ENCODE measurements at places on chromosomes 2 and 18.

- no peak for DNase-seq
Measured at GRCh38 chr18:61606759-61607158, 273.5 kb downstream of the CDH20 start.

- no peak for DNase-seq
Measured at GRCh38 chr2:75476761-75477160, 84.0 kb downstream of the EVA1A start.

DNA sequence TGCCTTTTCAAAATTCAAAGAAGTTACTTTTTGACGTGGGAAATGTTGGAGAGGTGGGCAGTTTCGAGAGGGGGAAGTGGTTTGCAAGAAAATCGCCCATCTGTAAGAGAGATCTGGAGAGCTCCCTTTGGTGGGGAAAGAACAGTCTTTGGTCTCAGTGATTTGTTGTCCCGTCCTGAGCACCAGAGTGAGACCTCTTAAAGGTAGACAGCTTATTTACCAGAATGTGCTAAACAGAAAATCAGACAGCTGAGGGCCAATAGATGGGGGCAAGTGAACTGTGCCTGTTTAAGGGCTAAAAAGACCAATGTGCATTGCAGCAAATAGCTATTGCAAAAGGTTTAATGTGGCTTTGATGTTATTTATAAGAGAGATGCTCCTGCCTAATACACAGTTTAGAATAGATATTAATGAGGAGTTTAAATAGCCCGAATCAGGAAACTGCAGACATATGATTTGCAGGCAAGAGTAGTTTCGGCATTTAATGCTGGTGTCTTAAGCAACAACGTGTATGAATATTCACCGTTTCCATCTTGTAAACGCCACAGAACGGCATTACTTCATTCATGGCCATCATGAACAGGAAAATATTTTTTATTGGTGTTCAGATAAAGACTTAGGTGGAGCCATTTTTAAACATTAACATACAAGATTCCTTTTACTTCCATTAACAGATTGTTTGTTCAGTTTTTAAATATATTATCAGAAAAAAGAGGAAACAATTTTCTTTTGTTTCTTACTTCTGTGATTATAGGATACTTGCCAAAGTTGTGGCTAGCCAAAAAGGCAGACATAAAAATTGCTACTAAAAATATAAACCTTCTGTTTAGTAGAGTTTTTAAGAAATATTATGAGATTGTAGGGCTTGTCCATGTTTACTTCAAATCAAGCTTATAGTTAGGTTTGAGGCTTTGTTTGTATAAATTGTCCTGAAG is 29.6 kb downstream of the ARHGAP15 start:
- no peak for DNase-seq

DNA sequence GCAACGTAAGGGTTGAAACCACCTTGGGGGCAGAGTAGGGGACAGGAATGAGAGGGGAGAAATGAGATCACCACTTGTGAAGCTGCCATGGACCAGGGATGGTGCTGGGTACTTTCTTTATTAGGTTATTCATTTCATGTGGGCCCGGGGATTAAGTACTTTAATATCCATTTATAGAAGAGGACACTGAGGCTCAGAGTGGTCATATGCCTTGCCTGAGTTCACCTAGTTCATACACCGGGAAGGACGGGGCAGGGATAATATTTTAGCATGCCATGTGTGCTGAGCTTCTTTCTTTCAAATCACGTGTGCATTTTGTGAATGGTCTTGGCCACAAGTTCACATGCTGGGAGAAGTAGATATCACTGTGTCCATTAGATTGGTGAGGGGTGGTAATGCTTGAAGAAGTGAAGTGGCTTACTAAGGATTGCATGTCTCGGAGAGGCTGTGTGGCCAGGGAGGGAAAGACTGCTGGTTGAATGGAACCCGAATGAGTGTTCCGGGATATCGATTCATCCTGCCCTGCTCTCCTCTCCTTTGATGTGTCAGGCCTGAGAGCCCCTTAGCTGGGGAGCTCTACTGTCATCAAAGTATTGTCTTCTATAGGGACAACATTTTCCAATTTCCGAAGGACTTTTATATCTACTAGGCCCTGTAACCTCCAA is 187.1 kb downstream of the MYCN start:
- DNase-seq: no peak

DNA sequence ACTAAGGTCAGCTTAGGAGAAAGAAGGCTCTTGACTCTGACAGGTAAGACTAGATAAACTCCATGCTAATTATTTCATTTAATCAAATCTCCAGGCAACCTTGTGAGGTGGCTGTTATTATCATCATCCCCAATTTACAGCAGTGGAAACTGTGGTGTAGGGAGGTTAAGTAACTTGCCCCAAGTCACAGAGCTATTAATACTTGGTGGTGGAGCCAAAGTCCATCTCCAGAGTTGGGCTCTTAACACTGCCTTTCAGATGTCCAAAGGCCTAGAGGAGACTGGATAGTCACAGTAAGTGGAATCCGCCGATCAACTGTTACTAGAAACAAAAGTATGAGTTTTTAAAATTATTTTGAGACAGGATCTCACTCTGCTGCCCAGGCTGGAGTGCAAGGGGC is 46.6 kb upstream of the SP3 start:
- no peak for DNase-seq

DNA sequence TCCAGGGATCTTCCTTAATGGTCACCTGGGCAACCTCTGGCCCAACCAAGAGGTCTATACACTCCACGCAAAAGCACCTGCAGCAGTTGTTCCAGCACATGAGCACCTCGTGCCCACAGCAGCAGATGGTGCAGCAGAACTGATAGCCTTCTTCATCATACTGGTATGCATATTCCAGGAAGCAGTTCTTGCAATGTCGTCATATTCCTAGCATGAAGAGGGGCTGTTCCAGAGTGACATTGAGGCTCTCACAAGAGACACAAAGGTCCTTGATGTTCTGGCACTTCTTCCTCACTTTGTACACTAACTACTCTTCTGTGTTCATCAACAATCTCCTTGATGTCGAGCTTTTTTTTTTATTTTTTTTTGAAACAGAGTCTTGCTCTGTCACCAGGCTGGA is 386.2 kb downstream of the MEIS1 start:
- DNase-seq: no peak

DNA sequence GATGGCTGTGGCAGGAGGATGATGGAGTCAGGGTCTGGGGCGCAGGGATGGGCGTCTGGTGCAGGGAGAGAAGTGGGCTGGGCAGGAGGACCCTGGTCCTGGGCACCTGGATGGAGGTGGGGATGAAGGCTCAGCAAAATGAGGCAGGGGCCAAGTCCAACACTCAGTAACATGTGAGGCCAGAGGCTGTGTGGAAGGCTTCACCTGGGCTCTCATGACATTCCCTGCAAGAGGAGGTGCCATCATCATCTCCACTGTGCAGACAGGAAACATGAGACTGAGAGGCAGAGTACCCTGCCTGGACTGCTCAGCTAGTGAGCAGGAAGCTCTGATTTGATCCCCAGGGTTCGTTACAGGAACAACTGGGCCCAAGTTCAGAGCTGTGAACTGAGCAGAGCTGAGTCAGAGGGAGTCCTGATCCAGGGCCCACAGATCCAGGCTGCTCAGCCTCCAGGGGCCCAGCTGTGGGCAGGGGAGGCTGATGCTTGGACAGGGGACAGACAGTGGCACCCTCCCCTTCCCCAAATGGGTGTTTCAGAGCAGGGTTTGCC is 36.9 kb downstream of the HJURP start:
- no peak for DNase-seq

DNA sequence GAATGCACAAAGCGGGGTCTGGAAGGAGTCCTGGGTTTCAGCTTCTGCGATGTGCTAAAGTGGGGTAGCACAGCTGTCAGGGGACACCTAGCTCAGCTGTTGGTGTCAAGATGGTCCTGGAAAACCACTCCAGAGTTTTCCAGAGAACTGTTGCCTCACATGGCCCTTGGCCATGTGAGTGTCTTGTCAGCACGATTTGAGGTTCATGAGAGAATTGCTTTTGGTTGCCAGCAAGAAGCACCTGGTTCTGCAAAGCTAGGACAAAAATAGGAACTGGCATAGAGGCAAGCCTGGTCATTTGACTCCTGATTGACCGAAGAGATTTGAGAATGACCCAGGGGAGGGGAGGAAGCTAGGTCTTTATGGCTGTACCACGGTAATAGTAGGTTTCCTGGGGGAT is 50.4 kb upstream of the CTLA4 start:
- DNase-seq: no peak

DNA sequence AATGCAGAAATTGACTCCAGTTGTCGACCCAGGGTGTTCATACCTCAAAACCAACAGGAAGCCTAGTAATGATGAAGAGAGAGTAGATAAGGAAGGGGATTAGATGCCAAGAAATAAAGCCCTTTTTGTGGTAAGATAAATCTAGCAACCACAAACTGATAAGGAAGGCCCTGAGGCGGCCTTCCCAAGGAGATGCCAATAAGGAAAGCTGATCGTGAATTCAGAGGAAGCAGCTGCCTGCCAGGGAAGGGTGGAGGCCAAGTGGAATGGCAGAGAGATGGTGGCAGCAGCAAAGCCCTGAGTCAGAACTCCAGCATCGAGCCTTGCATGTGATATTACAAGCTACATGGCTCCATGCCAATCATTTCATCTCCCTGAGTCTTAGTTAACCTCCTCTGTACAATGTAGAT is 126.3 kb downstream of the IRS1 start:
- DNase-seq: no peak

- DNase-seq: no peak
Measured at GRCh38 chr2:42830922-42831574, 38.7 kb upstream of the HAAO start.

- DNase-seq: no peak
Measured at GRCh38 chr2:109395494-109396201, 218.1 kb downstream of the SEPTIN10 start.

DNA sequence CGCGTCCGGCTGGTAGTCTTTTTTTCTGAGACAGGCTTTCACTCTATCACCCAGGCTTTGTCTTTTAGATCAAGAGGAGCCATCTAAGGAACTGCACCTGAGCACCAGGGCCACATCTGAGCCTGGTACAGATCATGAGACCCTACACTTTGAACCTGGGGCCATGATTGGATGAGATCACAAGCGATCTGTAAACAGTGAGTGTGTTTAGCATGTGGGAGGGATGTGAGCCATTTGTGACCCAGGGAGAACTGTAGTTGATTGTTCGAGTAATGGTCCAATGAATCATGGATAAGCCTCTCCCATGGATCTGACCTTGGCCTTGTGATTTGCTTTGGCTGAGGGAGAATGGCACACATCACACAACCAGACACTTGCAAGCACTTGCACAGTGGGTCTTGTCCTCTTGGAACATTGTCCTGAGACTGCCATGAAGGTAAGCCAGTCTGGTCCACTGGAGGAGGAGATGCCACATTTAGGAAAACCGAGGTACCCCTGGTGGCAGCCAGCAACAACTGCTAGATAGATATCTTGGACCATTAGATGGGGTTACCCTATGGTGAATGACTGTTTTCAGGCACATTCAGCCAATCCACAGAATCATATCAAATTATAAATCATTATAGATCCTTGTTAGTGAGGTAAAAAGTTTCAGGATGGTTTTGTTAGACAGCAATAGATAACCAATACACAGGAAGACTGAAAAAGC is 19.5 kb upstream of the DTNB start:
- no peak for DNase-seq

DNA sequence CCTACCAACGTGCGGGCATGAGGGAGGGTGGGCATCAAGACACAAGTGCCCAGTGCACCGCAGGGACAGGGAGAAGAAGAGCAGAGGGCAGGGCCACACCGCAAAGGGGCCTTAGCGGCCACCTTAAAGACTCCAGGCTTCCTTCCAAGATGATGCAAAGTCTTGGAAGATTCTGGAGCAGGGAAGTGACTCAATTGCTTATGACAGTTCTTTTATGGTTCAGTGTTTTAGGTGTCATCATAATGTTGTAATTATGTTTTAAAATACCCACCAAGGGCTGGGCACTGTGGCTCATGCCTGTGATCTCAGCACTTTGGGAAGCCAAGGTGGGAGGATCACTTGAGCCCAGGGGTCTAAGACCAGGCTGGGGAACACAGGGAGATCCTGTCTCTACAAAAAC is 44.5 kb upstream of the SEMA4C start:
- no peak for DNase-seq

GRCh38 chr2:98921062-98921461 is 15.0 kb downstream of the CRACDL start:
- DNase-seq: no peak

DNA sequence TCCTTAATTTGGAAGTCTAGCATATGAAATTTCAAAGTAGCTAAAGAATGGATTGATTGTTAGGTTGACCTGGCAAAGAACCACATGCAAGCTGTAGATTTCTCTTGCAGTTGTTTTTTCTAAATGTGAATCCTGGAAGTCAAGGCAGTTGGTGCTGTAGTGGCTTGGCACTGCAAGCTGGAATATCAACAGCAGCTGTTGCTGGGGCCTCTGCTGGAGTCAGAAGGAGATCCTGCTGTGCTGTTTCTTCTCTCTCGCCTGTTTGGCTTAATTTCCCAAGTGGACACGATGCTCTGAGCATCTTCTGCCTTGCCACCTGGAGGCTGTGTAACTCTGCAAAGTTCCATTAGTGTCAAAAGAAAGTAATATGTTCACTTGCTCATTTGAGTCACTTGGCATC is 12.6 kb downstream of the PIK3C3 start:
- DNase-seq: no peak
